ENCODE measurements at places on chromosomes 11 and 22. TPM values are rescaled to one million over a fixed set of nuclear protein-coding genes. Genes with fewer than 3 reads are reported as not detected.

DNA sequence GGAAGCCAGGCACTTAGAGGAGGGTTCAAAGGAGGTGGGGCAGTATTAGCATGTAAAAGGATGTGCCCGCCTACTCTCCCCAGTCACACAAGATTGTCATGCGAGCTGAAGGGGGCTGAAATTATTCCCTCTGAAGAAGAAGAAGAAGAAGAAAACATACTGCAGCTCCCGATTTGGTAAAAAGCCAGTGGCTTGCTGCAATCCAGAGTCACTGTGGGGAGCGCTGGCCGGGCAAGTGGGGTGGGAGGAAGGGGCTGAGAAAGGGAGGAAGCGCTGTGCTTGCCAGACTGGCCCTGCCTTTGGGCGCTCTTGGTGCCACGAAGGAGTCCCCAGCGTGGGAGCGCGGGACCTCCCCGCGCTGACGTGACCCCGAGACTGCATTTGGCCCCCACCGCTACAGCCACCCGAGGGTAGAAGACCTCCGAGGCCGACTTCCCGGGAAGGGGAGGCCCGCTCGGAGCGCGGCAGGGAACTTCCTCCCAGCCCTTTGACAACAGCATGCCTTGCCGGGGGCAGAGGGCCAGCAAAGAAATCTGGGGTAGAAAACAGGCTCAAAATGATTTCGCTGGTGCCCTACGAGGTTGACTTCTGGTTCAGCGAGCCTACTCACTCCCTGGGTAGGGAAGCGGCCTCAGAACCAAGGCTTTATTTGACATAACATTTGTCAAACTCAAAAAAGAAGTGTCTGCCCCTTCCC lies 906.3 kb downstream of the DLG2 start:
- peak; percentile 7 for DNase-seq

GRCh38 chr22:44444341-44445306 lies 53.4 kb downstream of the RTL6 start:
- no peak for DNase-seq

DNA sequence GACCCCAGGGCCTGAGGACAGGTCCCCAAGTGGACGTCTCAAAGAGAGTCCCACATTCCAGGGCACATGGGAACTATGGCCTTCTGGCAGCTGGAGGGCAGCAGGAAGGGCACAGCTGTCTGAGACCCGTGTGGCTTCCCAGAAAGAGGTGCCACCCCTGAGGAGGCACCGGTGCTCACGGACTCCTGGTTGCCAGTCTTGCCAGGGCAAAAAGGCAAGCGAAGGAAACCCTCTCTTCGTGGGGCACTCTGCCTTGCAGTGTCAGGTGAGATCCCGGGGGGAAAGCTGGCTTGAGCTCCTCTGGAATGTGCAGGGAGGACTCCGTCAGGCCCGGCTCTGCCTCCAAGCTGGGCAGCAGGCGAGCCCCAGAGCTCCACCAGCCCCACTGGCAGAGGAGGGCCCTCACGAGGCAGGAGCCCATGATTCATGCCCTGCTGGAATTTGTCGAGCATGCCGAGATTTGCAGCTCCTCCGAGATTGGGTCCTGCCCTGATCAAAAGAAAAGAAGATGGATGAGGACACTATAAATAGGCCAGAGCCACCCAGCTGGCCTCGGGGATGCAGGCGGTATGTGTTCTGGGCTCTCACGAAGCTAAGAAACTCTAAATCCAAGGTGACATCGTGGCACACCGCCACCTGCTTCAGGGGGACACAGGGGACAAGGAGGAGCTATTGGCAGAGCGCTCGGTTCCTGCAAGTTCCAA lies 9.9 kb upstream of the CELSR1 start:
- no peak for DNase-seq

Gene CRYAB
- polyA plus RNA-seq, result not detected

DNA sequence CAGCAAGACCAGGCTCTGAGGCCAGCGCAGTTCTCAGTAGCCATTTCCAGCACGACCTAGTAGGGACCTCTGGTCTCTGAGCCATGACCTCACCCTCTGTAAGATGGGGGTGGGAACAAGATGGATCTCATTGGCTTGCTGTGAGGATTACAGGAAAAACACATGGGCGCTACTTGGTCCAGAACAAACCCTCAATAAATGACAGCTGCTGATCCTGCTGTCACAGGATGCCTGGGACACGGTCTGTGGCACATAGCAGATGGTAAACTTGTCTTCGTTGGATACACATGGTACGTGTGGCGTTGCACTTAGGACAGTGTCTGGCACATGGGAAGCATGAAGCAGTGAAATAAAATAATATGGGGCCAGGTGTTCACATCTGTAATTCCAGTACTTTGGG lies 4.5 kb upstream of the KCTD17 start:
- DNase-seq, result no peak

Gene THOC5
- 26.1 TPM for polyA plus RNA-seq
